WTC11 (cell line): ENCODE measurements at places on chromosomes 2 and 18.

GRCh38 chr18:27845897-27846296, 331.0 kb downstream of the CDH2 start:
- no peak for DNase-seq

- DNase-seq = no peak
These were observed 39.3 kb upstream of the ELAC1 start for GRCh38 chr18:50928551-50928950.

- DNase-seq = no peak
These were observed 166.6 kb upstream of the NCKAP5 start for GRCh38 chr2:133734716-133735495.

GRCh38 chr2:25879133-25879730, 945 bp upstream of the ASXL2 start:
- no peak for DNase-seq

DNA sequence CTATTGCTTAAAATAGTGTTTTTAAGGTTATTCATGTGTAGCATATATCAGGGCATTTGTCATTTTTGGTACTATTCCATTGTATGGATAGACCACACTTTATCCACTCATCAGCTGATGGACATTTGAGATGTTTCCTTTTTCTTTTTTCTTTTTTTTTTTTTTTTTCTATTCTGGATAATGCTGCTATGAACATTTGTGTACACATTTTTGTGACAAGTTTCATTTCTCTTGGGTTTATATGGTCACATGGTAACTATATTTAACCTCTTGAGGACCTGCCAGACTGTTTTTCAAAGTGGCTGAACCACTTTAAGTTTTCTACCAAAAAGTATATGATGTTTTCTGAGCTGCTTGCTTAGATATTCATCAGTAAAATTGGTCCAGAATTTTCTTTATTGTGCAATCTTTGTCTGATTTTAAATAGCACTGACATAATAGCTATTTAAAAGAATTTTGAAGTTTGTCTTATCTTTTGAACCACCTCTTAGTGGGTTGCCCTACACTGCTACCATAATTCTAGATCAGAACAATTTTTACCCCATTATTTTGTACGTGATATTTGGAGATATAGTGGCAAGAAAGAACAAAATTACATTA, 219.4 kb upstream of the SIX3 start:
- DNase-seq = no peak

DNA sequence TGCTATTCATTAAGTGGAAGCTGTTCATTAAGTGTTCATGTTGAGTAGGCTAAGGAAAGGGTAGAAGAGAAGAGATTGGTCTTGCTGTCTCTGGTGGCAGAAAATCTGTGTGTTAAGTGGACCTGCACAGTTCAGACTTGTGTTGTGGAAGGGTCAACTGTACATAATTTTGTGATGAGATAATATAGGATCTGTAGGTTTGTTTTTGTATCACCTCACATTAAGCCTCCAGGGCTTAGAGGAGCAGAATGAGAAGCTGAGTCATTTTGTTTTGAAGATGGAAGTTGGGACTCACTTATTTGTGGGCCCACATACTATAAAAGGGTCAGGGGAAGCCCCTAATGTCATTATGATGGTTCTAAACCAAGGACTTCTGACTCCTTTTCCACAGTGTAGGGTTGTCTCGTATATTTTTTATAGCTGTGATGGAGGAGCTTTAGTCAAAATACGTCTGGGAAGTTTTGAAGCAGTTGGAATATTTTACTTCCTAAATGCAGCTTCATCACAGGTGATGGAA, 18.2 kb downstream of the PMS1 start:
- DNase-seq = no peak

DNA sequence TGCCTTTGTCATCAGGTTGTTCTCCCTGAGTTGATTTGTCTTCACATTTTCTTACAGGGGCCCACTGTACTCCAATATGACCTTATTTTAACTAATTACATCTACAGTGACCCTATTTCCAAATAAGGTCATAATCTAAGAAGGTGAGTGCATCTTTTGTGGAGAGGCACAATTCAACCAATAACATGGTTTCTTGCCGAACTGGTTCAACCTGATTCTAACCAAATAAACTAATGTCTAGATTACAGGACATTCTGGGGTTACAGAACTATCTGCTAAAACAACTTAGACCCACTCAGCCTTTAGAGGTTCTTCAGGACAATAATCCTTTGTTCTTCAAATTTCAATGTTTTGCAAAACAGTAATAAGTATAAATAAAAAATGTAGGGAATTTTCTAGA, 496.5 kb upstream of the SOX11 start:
- no peak for DNase-seq

GRCh38 chr2:120940726-120941256, 205.1 kb downstream of the GLI2 start:
- no peak for DNase-seq

DNA sequence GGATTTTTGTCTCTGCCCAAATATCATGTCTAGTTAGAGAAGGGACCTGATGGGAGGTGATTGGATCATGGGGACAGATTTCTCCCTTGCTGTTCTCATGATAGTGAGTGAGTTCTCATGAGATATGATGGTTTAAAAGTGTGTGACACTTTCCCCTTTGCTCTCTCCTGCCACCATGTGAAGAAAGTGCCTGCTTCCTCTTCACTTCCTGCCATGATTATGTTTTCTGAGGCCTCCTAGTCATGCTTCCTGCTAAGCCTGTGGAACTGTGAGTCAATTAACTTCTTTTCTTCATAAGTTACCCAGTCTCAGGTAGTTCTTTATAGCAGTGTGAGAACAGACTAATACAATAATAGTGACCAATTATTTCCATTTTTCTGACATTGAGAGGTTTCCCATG, 167.3 kb upstream of the CYRIA start:
- DNase-seq = no peak

DNA sequence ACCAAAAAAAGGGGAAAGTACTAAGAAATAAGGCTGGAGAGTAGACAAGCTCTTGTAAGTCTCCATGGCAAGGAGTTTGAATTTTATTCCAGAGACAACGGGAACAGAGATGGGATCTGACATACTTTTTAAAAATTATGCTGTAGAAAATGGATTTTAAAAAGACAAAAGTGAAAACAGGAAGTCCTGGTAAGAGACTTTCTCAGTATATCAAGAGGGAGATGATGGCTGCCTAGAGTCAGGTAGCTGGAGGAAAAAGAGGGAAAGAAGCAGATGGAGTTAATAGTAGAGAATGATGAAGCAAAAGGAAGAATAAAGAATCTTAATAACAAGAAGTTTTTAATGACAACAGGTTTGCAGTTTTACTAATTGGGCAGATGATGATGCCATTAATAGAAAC, 168.1 kb downstream of the SRBD1 start:
- no peak for DNase-seq

GRCh38 chr2:74668087-74668486, 14.0 kb downstream of the SEMA4F start:
- DNase-seq = no peak

DNA sequence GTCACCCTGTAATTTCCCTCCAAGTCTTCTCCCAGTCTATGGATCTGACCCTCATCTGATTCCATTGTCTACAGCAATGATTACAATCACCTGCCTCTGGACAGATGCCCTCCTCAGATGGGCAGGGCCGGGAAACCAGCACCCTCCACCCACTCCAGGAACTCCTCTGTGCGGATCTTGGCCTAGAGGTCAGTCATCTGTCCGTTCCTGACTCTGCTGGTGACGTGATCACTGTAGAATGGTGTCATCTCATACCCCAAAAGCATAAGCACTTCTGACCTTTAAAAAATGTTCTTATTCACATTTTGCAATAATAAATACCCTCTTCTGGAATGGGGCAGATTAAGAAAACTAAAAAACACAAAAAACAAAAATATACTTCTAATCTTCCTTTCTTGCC, 29.5 kb upstream of the BZW1 start:
- DNase-seq = no peak

DNA sequence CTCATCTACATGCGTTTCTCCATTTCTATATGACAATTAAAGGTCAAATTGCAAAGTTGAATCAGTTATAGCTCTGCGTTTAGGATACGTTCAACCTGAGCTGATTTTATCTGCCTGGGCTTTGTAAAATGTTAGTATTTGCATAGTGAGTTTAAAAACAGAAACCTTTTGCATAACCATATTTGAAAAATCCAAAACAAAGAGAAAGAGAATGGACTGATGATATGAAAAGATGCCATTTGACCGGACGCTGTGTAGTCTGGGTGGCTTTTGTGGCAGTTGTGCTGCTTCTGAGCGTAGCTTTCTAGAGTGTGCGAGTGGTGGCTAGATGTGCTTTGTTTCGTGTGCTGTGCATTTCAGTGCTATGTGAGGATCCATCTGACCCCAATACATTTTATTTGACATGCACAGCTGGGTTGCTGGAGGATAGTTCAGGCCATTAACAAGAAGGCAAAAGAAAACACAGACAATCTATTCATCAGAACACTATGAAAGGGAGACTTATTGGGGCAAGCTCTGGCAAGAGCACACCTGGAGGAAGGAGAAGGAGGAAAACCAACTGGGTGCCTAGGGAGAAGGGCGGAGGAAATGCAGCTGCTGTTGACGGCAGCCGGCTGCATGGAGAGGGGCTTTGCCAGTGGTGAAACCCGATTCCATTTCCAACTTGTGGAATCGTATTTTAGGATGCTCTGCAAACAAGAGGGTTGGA, 126.8 kb downstream of the ACOXL start:
- no peak for DNase-seq

DNA sequence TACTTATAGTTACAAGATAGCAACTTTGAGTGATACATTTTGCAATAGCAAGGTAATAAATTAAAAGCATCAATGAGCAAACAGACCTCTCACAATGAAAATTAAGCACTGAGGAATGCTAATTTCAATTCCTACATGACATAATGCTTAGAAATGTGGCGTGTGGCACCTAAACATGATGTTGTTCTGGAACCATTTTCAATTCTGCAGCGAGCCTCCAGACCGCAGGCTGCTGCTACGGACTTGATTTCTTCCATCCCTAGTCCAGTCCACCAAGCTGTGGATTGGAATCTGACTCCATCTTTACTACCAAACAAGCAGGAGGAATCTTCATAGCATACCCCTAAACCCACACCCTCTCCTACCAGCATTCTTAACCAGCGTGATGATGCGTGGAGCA, 58.7 kb upstream of the ZNF397 start:
- no peak for DNase-seq

DNA sequence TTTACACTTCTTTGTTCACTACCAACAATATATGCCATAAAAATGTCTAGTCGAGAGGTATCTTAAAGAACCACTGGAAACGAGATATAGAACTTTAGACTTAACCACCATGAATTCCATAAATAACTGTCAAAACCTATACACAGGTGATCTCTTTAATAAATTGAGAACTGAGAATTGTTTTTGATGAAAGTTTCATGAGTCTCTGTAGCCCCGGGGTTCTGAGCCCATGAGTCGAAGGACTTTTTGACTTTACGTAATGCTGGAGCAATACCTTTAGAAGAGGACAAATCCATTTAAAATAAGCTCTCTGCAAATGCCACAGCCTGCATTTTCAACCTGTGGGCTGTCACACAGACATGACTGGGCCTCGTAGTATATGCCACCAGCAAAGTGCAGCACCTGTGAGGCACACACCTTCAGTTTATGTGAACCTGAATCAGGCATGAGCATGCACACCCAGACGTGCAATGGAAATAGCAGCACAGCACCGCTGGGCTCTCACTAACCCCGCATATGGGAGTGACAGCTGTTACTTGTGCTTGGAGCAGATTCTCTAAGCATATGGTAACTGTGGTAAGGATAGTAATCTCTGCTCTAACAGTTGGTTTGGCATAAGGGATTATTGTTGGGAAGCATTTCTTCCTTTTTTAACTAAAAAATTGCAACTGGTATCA, 383.2 kb downstream of the SOCS6 start:
- no peak for DNase-seq

DNA sequence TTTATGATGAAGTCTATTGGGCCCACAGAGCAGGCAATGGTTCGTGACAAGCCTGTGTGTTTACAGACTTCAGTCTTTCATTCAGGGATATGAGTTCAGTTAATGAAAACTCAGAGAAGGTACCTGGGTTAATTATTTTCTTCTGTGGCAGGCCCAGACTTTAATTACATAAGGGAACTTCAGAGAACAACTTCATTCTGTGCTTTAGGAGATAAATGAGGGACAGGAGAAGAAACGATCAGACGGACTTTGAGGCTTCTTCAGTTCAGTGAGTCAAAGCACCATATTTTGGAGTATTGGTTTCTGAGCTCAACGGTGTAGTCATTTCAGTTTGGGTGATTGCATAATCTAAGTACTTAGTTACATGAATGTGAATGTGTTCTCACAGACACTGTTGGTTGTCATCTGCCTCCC, 203.0 kb upstream of the KCNJ3 start:
- no peak for DNase-seq

GRCh38 chr2:3139906-3140305, 237.7 kb downstream of the EIPR1 start:
- DNase-seq = no peak

- no peak for DNase-seq
These were observed 284.0 kb upstream of the CWC22 start for GRCh38 chr2:180291060-180291459.

GRCh38 chr2:31434911-31435310, 20.4 kb upstream of the XDH start:
- no peak for DNase-seq

- DNase-seq = no peak
These were observed 72.3 kb downstream of the LDLRAD4 start for GRCh38 chr18:13290856-13291271.

DNA sequence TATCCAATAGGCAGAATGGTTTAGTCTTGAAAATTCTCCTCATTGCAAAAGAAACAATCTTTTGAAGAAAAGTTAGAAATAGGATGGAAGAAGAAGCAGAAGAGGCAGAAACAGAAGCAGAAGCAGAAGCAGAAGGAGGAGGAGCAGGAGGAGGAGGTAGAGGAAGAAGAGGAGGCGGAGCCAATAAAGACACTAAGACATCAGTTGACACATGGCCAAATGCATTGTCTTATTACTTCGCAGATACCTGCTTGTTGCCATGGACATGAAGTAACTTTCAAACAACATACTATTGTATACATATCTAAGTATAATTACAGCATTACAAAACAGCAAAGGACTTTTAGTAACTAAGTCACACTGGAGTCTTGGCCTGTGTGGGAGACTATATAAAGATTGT, 606.3 kb downstream of the METTL4 start:
- DNase-seq = no peak

DNA sequence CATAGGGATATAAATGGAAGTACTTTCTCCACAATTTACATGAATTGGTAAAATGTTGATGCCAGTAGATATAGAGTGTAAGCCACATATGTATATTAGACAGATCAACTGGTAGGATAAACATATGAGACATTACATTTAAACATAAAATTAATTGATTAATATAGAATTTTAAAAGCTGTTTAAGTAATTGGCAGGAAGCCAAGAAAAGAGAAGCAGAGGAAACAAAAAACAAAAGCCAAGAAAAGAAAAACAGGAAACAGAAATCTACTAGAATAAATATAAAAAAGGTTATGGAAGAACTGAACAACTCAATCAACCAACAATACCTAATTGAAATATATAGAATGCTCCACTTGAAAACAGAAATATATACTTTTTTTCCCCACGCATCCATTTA, 920.1 kb upstream of the TMEFF2 start:
- DNase-seq = no peak

GRCh38 chr18:32299484-32299883, 109.6 kb downstream of the MEP1B start:
- no peak for DNase-seq

GRCh38 chr2:177535958-177536504, 143.5 kb downstream of the AGPS start:
- no peak for DNase-seq

GRCh38 chr2:156322051-156322685, 10.4 kb downstream of the NR4A2 start:
- DNase-seq = no peak

- DNase-seq = no peak
These were observed 344.9 kb downstream of the CPS1 start for GRCh38 chr2:210901326-210901725.
